ENCODE measurements at places on chromosomes 7 and 10. TPM values are rescaled to one million over a fixed set of nuclear protein-coding genes. Genes with fewer than 3 reads are reported as not detected.

DNA sequence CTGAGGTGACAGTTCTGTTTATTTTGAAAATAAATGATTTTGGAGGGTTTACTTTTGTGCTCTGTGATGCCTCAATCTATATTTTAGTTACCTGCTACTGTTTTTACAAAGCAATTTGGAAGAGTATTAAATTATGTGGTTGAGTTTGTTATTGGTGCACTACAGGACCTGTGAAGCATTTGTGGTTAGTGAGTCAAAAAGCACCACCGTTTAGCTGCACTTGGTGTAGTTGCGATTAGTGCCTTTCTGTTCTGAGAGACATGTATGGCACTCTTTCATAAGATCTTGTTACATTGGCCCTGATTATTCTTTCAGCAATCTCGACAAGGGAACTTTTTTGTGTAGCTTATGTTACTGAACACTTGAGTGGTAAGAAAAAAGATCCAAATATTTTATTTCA, 132.2 kb downstream of the BBS9 start:
- peak; percentile 63 for DNase-seq

DNA sequence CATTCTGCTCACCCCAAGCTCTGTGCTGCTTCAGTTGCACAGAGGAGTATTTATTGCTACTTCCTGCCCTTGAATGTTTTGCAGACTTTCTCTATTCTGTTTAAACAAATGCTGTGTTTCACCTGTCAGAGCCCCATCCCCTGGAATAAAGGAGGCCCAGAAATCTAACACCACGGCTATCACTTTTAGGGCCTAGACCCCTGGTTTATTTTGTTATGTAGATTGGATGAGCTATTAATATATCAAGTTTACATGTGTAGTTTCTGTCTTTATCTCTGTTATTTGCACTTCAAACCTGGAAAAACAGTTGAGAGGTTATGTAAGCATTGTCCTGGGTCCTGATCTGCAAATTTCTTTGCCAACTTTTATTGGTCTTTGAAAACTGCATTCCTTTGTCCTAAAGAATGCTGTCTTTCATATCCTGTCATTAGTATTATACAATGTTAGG, 630.1 kb downstream of the PARD3 start:
- DNase-seq, result no peak

DNA sequence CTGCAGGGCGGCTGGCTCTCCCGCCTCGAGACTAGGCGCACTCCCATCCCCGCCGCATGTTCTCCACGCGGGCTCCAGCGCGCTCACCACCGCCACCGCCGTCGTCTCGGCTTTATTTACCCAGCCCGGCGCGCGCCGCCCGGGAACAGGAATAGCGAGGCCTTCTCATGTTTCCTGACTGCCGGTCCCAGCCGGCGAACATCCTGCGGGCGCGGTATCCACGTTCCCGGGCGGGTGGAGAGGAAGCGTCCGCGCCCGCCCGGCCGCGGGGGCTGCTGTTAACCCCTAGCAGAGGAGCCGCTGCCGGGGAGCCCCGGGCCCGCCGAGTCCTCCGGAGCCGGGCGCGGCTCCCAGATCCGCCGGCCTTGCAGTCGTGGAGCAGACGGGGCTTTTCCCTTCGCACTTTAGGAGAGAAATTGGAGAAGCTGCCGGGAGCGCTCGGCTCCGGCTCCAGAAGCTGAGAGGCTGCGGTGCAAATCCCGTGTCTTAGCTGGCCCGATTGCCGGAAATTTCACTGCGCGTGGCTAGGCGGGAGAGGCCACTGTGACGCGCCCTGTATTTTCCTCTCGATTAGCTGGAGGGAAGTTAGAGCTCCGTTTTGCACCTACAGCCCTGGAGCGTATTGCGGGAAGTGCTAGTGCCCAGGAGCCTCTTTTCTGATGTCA, at the start of gene MKX:
TSS of gene MKX (minus strand) at position 88 of the 665 bp plus-strand sequence. CDS start 2,404 bp downstream, outside the sequence.
- peak; percentile 72 for DNase-seq

GRCh38 chr7:47724335-47724982, 142.5 kb upstream of the TNS3 start:
- peak; percentile 86 for DNase-seq

DNA sequence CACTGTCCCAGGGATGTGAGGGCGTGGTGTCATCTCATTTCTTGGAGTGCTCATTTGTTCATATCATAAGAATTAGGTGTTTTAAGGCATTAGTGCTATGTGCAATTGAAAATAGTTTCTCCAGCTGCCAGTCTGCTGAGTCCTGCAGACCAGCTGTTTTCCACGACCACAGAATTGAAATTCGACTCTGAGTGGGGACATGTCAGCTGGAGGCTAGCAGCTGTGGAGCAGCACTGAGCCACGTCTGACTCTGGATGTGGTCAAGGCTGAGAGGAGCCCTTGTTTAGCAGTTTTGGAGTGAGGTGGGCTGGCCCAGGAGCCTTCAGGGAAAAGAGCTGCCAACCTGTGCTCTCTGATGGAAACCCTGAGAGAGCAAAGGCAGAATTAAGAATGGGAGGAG, 156.3 kb upstream of the GRB10 start:
- peak; percentile 33 for DNase-seq

GRCh38 chr7:129437190-129437589, 3.0 kb downstream of the STRIP2 start:
- no peak for DNase-seq

DNA sequence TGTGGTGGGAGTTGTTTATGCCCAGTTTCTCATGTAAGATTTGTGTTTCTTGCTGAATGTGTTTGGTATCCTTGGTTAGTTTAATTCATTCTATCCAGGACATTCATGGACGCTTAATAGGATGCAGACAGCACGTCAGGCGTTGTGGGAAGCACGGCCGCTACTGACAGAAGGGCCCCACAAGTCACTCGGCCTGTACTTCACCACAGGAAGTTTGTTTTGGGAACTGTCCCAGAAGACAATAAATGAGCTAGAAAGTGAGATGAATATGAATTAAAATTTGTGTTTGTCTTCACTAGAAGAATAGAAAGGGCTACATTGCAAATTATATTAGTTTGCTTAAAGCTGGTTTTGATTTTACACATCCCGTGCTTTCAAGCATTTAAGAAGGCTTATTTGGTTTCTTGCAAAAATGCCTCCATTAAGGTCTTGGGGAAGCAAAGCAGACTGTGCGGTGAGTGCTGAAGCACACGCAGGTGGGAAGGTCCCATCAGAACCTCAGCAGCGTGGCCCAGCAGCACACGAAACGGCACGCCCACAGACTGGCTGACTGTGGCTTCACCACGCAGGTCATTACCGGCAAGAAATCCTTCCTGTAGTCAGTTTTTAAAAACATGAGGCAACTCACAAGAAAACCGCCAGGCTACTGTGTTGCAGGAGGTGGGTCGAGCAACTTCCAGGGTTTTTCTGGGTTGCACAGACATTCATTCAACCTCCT, 74.1 kb downstream of the VIPR2 start:
- peak; percentile 79 for DNase-seq

DNA sequence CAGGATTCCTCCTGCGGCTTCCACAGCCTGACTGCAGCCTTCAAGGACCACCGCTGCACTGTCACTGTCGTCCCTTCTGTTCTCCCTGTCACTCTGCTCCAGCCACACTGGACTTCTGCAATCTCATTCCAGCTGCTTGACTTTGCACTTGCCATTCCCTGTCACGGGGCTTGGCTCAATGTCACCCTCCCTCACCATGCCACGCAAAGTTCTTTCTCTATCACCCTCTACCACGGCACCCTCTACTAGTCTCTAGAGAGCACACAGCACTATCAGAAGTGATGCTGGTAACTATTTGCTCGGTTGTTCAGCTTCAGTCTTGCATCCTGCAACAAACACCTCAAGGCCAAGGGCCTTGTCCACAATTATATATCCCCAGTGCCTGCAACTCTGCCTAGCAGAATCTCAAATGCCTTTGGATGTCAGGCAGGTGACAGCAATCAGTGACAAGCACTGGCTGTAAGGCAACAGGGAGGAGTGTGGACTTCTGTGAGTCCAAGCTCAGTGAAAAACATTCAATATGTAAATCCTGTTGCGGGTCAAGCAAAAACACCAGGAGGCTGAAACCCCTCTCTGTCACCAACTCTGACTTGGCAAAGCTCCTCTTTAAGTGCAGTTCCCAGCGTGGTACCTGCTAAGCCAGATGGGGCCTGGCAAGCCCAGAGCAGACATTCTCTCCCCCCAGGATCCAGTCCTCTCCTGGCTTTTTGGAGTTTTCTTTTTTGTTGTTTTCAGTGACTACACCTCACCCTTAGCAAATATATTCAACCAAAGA, 259.9 kb downstream of the FGFR2 start:
- DNase-seq, result no peak

GRCh38 chr10:105075031-105075430, 433.9 kb downstream of the SORCS3 start:
- DNase-seq, result no peak

- peak; percentile 28 for DNase-seq
Measured at GRCh38 chr10:117217196-117217761, 20.0 kb downstream of the KCNK18 start.

DNA sequence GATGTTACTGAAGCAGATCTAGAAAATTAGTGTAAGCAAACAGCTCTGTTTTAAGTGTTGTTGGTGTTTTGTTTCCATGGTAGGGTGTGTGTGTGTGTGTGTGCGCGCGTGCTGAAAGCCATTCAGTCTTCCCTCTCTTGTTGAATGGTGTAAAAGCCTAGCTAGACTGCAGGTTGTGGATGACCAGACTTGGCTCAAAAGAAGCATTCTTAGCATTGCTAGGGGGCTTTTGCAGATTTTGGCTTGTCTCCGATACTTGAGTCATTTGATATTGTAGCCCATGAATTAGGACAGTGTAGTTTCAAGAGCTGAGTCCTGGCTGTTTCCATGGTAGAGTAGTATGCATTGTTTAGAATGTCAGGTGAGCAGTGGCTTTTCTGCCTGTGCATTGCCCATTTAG, 99.1 kb downstream of the SND1 start:
- DNase-seq, result peak; percentile 45

DNA sequence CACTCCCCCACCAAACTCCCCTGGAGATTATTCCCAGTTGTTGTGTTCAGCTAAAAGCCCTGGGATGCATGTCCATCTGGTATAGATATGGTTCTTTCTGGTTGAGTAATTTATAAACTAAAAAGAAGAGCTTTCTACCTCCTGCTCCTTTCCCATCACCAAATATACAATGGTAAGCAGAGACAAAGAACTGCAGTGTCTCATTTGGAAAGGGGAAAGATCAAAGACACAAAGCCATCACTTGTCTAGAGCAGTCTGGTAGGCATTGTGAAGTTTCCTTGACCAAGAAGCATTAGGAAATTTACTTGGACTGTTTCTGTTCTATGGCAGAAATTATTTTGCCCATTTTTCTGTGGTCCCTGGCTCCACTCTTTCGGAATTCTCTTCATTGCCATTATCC, 24.9 kb upstream of the PANK1 start:
- DNase-seq, result no peak

Gene RNF148
- not detected for total RNA-seq

Gene SSBP1
- 1,102 TPM for total RNA-seq

Gene PRSS37
- not detected for total RNA-seq

Gene FXYD4
- not detected for total RNA-seq

Gene H2AZ2
- total RNA-seq, result 679 TPM

Gene COL28A1
- total RNA-seq, result not detected

Data from Daoy (cell line).